Keratinocyte (primary cell): ENCODE measurements at places on chromosomes 6 and 20.
A peak's percentile ranks its signal among the peaks of the same experiment; 100 is the strongest.

GRCh38 chr20:41160686-41161085 lies 23.3 kb downstream of the PLCG1 start:
- H3K4me1 ChIP-seq = peaks cover 27% of the 10 kb centered on the region
- no peak for DNase-seq
- no peaks in the 10 kb centered on the region for H3K27me3 ChIP-seq
- H3K4me3 ChIP-seq = no peak overlapping the region
- peaks cover 35% of the 10 kb centered on the region for H3K36me3 ChIP-seq

DNA sequence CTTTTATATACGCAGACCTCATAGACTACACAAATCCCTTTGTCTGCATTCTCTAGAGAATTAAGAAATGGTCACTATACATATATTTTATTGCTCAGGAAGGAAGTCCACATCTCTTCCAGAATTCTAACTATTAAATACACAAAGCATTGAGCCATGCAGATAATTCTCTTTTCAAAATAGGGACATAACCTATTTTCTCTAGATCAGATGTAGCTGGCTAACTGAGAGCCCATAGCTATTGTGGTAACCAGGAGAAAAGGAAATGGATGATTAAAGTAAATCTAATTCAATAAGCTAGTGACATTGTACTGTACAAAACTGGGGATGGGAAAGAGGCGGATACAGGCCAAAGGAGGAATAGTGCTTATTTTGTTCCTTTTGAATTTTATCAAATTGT lies 137.2 kb downstream of the BACH2 start:
- H3K27ac ChIP-seq = no peak overlapping the region
- H3K27me3 ChIP-seq = no peaks in the 10 kb centered on the region
- H3K4me1 ChIP-seq = peaks cover 9% of the 10 kb centered on the region
- DNase-seq = no peak

DNA sequence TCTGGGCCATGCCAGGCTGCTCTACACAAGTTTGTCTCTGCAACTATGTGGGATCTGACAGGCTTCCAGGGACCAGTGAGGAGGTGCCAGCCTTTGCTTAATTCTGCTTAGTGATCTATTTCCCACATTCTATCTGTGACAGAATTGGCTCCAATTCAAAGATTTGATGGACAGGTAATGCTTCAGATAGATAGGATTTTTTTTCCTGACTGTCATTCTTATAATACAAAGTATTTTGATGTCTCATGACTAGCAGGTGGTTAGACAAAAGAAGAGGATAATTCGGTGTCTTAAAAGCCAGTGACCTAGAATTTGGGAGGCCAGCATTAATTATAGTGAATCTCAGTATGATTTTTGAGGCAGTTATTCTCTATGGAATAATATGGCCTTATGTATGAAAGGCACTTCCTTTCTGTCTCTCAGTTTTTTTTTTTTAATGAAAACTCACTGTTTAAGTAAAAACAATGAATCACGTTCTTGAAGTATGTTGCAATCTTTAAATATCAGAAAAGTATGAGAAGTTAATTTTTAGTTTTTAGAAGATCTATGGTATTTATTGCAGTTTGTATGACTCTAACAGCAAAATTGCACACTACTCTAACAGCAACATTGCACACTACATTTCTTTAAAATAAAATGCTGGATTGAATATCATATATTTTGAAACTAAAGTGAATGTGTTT lies 43.7 kb downstream of the TMEM200A start:
- H3K36me3 ChIP-seq = peaks cover 4% of the 10 kb centered on the region
- no peaks in the 10 kb centered on the region for H3K27me3 ChIP-seq
- no peak overlapping the region for H3K27ac ChIP-seq
- H3K4me3 ChIP-seq = no peak overlapping the region

DNA sequence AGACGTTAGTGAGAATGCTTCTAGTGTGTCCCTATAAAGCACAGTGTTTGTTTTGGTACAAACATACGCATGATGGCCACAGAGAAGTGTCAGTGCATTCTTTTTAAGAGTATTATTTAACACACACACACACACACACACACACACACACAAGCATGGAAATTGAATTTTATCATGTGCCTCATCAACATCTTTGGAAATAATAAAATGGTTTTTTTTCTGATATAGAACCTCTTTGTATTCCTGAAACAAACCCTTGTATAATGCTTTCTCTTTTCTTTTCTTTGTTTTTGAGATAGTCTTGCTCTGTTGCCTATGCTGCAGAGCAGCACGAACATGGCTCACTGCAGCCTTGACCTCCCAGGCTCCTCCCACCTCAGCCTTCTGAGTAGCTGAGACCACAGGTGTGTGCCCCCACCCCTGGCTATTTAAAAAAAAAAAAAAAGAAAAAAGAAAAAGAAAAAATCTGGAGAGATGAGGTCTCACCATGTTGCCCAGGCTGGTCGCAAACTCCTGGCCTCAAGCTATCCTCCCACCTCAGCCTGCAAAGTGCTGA lies 116.2 kb upstream of the SYNDIG1 start:
- no peaks in the 10 kb centered on the region for H3K4me1 ChIP-seq
- DNase-seq = no peak
- no peaks in the 10 kb centered on the region for H3K27me3 ChIP-seq
- no peak overlapping the region for H3K4me3 ChIP-seq
- H3K36me3 ChIP-seq = no peaks in the 10 kb centered on the region

DNA sequence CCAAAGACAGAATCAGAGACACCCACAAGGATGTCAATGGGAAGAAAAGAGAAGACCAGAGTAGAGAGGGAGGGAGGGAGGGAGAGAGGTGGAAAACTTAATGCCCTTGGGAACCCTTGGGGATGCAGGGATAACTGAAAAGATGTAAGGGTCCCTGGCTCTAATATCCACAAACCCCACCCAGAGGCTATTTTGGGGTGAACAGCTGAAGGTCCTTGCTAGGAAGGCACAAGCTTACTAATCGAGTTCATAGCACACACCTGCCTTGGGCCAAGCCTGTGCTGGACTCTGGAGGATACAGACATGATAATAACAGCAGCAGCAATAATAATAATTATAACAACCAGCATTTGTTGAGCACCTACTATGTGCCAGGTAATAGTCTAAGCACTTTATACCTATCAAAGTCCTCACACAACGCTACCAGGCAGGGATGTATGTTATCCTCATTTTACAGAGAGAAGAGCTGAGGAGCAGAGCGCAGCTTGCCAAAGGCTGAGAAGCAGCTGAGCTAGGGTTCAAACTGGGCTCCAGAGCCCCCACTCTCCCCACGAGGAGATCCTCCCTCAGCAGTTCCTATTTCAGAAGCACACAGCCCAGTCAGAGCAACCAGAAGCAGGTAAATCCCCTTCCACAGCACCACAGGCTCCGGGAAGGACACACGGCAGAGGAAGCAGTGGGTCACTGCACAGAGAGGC lies 174.2 kb downstream of the ANKRD60 start:
- no peak for DNase-seq
- H3K36me3 ChIP-seq = no peaks in the 10 kb centered on the region
- H3K27me3 ChIP-seq = peaks cover 52% of the 10 kb centered on the region
- H3K4me1 ChIP-seq = no peaks in the 10 kb centered on the region
- H3K27ac ChIP-seq = no peak overlapping the region
- H3K4me3 ChIP-seq = no peak overlapping the region

- H3K27ac ChIP-seq = no peak overlapping the region
- H3K36me3 ChIP-seq = no peaks in the 10 kb centered on the region
- no peaks in the 10 kb centered on the region for H3K27me3 ChIP-seq
- no peak overlapping the region for H3K4me3 ChIP-seq
Measured at GRCh38 chr20:4978050-4978918, 23.0 kb downstream of the SLC23A2 start.

DNA sequence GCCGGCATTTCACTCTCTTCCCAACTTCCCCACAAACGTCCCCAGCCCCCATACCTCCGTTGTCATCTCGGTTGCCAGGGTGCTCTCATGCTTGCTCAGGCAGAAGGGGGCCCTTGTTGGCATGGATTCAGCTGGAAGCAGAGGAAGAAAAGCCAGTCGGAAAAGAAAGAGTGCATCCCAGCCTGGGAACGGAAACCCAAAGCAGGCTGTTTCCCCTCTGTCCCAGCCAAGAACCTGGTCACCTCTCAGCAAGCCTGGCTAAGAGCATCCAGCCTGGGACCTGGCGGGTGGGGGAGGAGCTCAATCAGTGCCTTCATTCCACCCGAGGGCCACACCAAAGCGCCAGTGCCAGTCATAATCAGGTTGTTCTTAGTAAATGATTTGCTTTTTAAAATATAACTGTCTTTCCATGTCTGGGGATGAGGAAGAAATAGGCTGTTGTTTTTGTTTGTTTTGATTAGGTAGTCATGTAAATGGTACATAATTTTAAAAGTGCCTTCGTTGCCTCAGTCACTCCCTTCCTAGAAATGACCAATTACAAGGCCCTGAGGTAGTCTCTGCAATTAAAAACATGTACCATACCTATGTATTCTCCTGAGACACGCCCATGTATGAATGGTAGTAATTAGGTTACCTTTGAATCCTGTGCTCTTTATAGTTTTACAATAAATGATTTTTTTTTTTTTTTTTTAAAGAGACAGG lies 21.1 kb downstream of the CHMP4B start:
- DNase-seq = no peak
- H3K4me1 ChIP-seq = peaks cover 3% of the 10 kb centered on the region
- H3K27ac ChIP-seq = no peak overlapping the region
- no peaks in the 10 kb centered on the region for H3K36me3 ChIP-seq
- no peak overlapping the region for H3K4me3 ChIP-seq

GRCh38 chr6:32254761-32255198 lies 30.9 kb upstream of the NOTCH4 start:
- H3K27ac ChIP-seq = no peak overlapping the region
- DNase-seq = no peak
- peaks cover 12% of the 10 kb centered on the region for H3K4me1 ChIP-seq
- peak overlapping the region; percentile 2 for H3K4me3 ChIP-seq
- H3K27me3 ChIP-seq = no peaks in the 10 kb centered on the region

- H3K4me1 ChIP-seq = no peaks in the 10 kb centered on the region
- no peaks in the 10 kb centered on the region for H3K27me3 ChIP-seq
- H3K27ac ChIP-seq = no peak overlapping the region
- no peak overlapping the region for H3K4me3 ChIP-seq
- no peak for DNase-seq
Measured at GRCh38 chr6:136319732-136320131, 30.1 kb upstream of the BCLAF1 start.

DNA sequence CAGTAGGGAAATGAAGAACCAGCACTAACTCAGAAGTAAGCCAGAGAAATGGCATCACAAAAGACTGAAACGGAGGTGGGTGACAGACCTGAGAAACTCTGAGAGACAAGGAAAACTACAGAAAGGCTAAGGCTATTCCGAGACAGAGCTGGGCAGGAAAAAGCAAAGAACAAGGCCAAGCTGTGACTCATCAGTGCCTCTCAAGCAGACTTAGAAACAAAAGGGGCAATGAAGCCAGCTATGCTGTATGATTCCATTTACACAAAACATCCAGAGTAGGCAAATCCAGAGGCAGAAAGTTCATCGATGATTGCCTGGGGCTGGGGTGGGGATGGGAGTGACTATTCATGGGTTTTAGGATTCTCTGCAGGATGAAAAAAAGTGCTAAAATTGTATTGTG lies 50.0 kb downstream of the SLC23A2 start:
- no peak overlapping the region for H3K4me3 ChIP-seq
- H3K27me3 ChIP-seq = no peaks in the 10 kb centered on the region
- peaks cover 2% of the 10 kb centered on the region for H3K36me3 ChIP-seq
- peak overlapping the region; percentile 68 for H3K27ac ChIP-seq
- H3K4me1 ChIP-seq = peaks cover 19% of the 10 kb centered on the region

- H3K4me1 ChIP-seq = peaks cover 10% of the 10 kb centered on the region
- peaks cover 4% of the 10 kb centered on the region for H3K36me3 ChIP-seq
- no peaks in the 10 kb centered on the region for H3K27me3 ChIP-seq
- no peak overlapping the region for H3K27ac ChIP-seq
Measured at GRCh38 chr6:150925976-150926375, 60.5 kb downstream of the MTHFD1L start.

- H3K27me3 ChIP-seq = no peaks in the 10 kb centered on the region
- no peaks in the 10 kb centered on the region for H3K4me1 ChIP-seq
- no peak for DNase-seq
- no peak overlapping the region for H3K27ac ChIP-seq
- no peaks in the 10 kb centered on the region for H3K36me3 ChIP-seq
- no peak overlapping the region for H3K4me3 ChIP-seq
Measured at GRCh38 chr20:13271977-13272975, 51.2 kb downstream of the ISM1 start.

- H3K4me3 ChIP-seq = no peak overlapping the region
- DNase-seq = no peak
- no peaks in the 10 kb centered on the region for H3K27me3 ChIP-seq
- H3K36me3 ChIP-seq = peaks cover 44% of the 10 kb centered on the region
- no peak overlapping the region for H3K27ac ChIP-seq
Measured at GRCh38 chr20:25254571-25254970, 6.7 kb downstream of the PYGB start.

DNA sequence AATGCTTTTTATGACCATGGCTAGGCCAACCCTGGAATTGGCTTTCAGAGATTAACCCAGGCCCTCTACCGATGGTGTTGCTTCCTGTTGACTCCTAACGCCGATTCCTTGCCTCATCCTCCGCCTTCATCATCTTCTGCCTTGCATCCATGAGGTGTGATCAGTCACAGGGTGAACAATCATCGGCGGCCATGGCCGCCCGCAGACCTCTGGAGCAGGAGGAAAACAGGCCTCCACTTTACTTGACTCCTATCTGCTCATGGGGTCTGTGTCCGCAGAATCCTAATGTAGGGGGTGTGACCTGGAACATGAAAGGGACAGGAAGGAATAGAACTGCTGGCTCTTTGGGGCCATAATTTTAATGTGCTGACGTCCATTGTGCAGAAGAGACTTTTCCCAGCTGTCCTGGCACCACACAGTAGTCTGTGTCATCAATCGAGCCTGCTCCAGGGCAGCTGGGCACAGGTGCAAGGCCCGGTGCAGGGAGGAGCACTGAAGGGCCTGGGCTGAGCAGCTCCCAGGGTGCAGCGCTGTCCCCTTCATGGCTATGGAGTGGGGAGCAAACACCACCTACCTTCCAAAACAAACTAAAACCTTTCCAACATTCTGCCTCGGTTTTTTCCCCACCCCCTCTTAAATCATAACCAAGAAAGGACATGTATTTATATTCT lies 8.0 kb downstream of the SLC22A3 start:
- H3K36me3 ChIP-seq = no peaks in the 10 kb centered on the region
- no peak for DNase-seq
- no peak overlapping the region for H3K27ac ChIP-seq
- H3K27me3 ChIP-seq = no peaks in the 10 kb centered on the region
- H3K4me1 ChIP-seq = peaks cover 13% of the 10 kb centered on the region

DNA sequence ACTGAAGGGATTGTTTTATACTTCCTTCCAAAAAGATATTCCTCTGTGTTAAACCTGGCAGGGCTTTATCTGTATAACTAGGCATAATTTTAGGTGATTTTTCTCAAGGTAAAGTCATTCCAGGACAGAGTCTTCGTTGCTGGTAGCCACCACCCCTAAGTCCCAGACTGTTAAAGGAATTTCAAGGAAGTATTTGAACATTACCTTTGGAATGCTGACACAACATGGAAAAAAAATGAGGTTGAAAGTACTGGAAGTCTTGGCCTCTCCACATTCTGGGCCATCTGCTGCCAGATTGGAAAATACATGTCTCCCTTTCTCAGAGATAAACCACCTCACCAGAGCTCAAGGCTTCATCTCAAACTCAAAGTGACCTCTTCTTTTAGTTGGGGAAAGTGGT lies 27.0 kb upstream of the ETV7 start:
- no peak for DNase-seq
- H3K4me3 ChIP-seq = no peak overlapping the region
- no peaks in the 10 kb centered on the region for H3K27me3 ChIP-seq
- H3K4me1 ChIP-seq = peaks cover 13% of the 10 kb centered on the region
- no peak overlapping the region for H3K27ac ChIP-seq

- H3K36me3 ChIP-seq = no peaks in the 10 kb centered on the region
- H3K4me1 ChIP-seq = peaks cover 26% of the 10 kb centered on the region
- H3K27ac ChIP-seq = no peak overlapping the region
- no peak overlapping the region for H3K4me3 ChIP-seq
- H3K27me3 ChIP-seq = no peaks in the 10 kb centered on the region
- DNase-seq = no peak
Measured at GRCh38 chr6:25026723-25027122, 91.0 kb upstream of the RIPOR2 start.
